Esophagus muscularis mucosa (tissue), 4 donors: ENCODE measurements at places on chromosomes 3 and 15. TPM values are rescaled to one million over a fixed set of nuclear protein-coding genes. Genes with fewer than 3 reads are reported as not detected.

GRCh38 chr15:73716417-73716816 lies 32.2 kb downstream of the CD276 start:
- H3K27ac ChIP-seq: no peak overlapping the region
- H3K36me3 ChIP-seq: peaks cover 14% of the 10 kb centered on the region
- no peaks in the 10 kb centered on the region for H3K27me3 ChIP-seq
- peaks cover 8% of the 10 kb centered on the region for H3K4me1 ChIP-seq
- no peak for DNase-seq

DNA sequence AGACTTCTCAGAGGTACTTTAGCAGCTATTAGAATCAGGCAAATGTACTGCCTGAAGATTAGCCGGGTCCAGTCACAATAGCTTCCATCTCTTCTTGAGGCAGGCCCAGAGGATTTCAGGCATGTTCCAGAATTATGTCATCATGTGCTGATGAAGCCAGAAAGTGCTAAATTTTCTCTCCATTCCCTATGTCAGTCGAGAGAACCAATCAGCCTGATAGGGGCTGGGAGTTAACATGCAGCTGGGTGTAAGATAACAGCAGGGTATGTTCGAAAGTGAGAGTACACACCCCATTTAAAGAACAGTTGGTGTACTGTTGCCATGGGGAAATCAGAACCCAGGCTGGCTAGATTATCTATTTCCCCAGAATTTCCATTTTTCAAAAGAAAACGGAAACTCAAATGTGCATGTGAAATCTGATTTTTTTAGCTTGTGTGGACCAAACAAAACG lies 48.7 kb downstream of the MYH15 start:
- H3K27me3 ChIP-seq: no peaks in the 10 kb centered on the region
- H3K27ac ChIP-seq: no peak overlapping the region
- H3K4me1 ChIP-seq: no peaks in the 10 kb centered on the region

DNA sequence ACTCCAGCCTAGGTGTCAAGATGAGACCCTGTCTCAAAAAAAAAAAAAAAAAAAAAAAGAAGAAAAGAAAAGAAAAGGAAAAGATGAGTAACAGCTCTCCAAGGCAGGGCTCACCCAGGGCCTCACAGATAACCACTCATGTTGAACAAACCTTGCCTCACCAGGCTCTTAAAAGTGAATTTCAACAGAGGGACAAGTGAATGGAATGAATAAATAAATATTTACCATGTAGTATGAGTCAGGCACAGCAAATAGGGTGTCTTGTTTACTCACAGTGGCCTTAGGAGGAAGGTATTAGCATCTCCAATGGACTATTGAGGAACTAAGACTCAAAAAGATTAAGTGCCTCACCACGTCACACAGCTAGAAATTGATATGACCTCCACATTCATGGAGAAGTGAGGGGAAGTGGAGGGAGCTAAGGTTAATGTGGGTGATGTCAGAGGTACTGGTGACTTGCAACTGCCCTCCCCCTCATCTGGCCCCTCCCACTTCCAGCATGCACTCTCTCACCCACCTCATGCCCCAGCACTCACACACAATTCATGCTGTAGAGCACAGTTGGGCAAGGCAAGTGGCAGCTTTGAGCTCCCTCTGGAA lies 255.5 kb downstream of the UACA start:
- no peaks in the 10 kb centered on the region for H3K27me3 ChIP-seq
- H3K36me3 ChIP-seq: no peaks in the 10 kb centered on the region
- no peak overlapping the region for H3K27ac ChIP-seq
- H3K4me1 ChIP-seq: peaks cover 36% of the 10 kb centered on the region

DNA sequence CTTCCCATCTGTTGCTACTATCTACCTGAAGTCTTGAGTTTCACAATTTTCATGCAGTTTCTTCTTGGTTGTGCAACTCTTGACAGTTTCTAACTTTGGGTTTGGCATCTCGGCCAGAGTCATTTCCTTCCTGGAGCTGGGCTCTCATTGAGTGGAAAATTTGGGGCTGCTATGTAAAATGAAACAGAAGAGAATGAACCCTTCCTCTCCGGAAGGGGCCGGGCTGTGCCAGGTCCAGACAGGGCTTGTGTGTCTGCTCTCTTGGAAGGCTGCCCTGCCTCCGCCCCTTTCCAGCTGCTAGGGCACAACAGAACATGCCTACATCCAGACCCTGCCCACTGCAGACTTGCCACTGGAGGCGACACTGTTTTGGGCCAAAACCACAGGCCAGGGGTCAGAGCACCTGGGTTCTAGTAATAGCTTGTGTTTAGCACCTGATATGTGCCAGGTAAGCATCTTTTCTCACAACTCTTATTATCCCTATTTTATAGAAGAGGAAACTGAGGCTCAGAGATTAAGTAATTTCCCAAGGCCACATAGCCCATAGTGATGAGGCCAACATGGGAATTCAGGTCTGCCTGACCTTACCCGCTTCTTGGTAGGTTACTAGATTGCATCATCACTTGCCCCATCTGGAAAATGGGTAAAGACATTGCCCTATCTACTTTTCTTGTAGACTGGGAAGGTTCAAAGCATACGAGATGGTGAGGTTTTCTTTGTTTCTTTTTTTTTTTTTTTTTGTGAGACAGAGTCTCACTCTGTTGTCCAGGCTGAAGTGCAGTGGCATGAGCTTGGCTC lies 25.0 kb downstream of the IRAK2 start:
- H3K27ac ChIP-seq: peak overlapping the region; percentile 88
- no peaks in the 10 kb centered on the region for H3K36me3 ChIP-seq
- H3K4me1 ChIP-seq: peaks cover 76% of the 10 kb centered on the region
- H3K4me3 ChIP-seq: no peak overlapping the region
- H3K27me3 ChIP-seq: no peaks in the 10 kb centered on the region

GRCh38 chr3:9056581-9056980 lies 93.3 kb upstream of the RAD18 start:
- DNase-seq: no peak
- no peaks in the 10 kb centered on the region for H3K4me1 ChIP-seq
- H3K36me3 ChIP-seq: peaks cover 4% of the 10 kb centered on the region
- H3K27me3 ChIP-seq: no peaks in the 10 kb centered on the region
- H3K27ac ChIP-seq: no peak overlapping the region

GRCh38 chr3:61595288-61595687 lies 33.9 kb downstream of the PTPRG start:
- no peaks in the 10 kb centered on the region for H3K36me3 ChIP-seq
- DNase-seq: no peak
- H3K27ac ChIP-seq: peak overlapping the region; percentile 7
- H3K27me3 ChIP-seq: no peaks in the 10 kb centered on the region
- H3K4me3 ChIP-seq: no peak overlapping the region

GRCh38 chr3:55858302-55858701 lies 371.2 kb upstream of the WNT5A start:
- no peaks in the 10 kb centered on the region for H3K36me3 ChIP-seq
- no peak for DNase-seq

- no peak overlapping the region for H3K27ac ChIP-seq
- no peaks in the 10 kb centered on the region for H3K36me3 ChIP-seq
- no peak overlapping the region for H3K4me3 ChIP-seq
- no peaks in the 10 kb centered on the region for H3K4me1 ChIP-seq
Measured at GRCh38 chr15:95604634-95605036, 725.9 kb upstream of the NR2F2 start.

- H3K27me3 ChIP-seq: no peaks in the 10 kb centered on the region
- peaks cover 24% of the 10 kb centered on the region for H3K4me1 ChIP-seq
- H3K27ac ChIP-seq: no peak overlapping the region
- no peak overlapping the region for H3K4me3 ChIP-seq
- no peak for DNase-seq
Measured at GRCh38 chr3:124815781-124816180, 71.4 kb downstream of the ITGB5 start.

- H3K4me1 ChIP-seq: no peaks in the 10 kb centered on the region
- no peak overlapping the region for H3K27ac ChIP-seq
- H3K27me3 ChIP-seq: no peaks in the 10 kb centered on the region
- no peak overlapping the region for H3K4me3 ChIP-seq
Measured at GRCh38 chr3:161395115-161396012, 24.0 kb upstream of the SPTSSB start.

GRCh38 chr15:39896846-39897245 lies 23.2 kb downstream of the GPR176 start:
- H3K4me3 ChIP-seq: no peak overlapping the region
- H3K27ac ChIP-seq: no peak overlapping the region
- H3K36me3 ChIP-seq: no peaks in the 10 kb centered on the region
- H3K4me1 ChIP-seq: no peaks in the 10 kb centered on the region
- H3K27me3 ChIP-seq: no peaks in the 10 kb centered on the region

DNA sequence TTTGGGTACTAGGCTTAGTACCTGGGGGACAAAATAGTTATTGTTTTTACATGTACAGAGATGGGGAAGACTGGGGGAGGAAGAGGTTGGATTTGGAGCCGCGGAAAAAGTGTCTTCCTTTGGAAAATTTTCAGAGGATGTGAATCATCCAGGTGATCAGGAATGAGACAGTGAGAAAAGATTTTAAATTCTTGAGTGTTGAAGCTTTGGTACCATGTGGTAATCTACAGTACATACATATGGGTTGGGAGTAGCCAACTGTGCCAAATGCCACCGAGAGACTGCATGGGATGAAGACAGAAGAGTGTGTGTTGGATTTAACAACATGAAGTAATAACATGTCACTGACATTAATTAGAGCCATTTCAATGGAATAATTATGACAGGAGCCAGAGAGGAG lies 1238.2 kb downstream of the ROBO1 start:
- H3K4me1 ChIP-seq: no peaks in the 10 kb centered on the region
- no peak overlapping the region for H3K27ac ChIP-seq
- no peaks in the 10 kb centered on the region for H3K36me3 ChIP-seq
- no peak for DNase-seq
- no peaks in the 10 kb centered on the region for H3K27me3 ChIP-seq

DNA sequence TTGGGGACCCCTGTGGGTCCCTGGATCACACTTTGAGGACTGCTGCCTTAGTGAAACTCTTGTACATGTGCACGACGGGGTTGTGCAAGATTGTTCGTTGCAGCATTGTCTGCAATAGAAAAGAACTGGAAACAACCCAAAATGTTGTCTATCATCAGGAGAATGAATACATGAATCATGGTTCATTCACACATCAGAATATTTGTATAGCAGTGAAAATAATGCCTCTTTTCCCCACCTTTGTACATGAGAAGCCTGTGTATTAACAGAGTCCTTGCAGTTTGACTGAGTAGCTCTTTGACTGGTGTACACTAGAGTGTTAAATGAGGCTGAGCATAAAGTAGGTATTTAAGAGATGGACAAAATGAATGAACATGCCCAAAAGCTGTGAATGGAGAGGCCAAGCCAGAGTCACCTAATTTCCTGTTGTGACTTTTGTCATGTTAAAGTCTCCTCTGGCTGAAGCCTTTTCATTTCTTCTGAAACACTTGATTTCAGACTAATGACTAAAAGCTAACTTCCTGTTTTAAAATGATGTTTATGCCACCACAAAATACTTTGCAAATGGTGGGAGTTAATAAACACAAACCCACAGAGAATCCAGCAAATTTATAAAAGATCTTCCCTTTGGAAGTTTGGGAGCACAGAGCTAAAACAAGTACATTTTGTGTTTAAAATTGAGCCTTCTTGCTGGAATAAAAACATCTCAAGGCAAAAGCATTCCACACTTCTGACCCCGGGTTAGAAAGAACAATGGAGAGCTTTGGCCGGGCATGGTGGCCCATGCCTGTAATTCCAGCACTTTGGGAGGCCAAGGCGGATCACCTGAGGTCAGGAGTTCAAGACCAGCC lies 20.6 kb upstream of the USP3 start:
- no peak for DNase-seq
- no peaks in the 10 kb centered on the region for H3K27me3 ChIP-seq
- H3K4me3 ChIP-seq: no peak overlapping the region
- no peak overlapping the region for H3K27ac ChIP-seq
- H3K36me3 ChIP-seq: no peaks in the 10 kb centered on the region
- H3K4me1 ChIP-seq: peaks cover 20% of the 10 kb centered on the region

GRCh38 chr3:151362751-151363174 lies 21.8 kb downstream of the P2RY12 start:
- no peak overlapping the region for H3K4me3 ChIP-seq
- no peak overlapping the region for H3K27ac ChIP-seq
- DNase-seq: no peak
- H3K4me1 ChIP-seq: no peaks in the 10 kb centered on the region
- no peaks in the 10 kb centered on the region for H3K36me3 ChIP-seq

GRCh38 chr3:21934591-21934990 lies 183.6 kb upstream of the ZNF385D start:
- no peak overlapping the region for H3K4me3 ChIP-seq
- H3K27ac ChIP-seq: no peak overlapping the region
- no peak for DNase-seq
- H3K36me3 ChIP-seq: no peaks in the 10 kb centered on the region
- H3K4me1 ChIP-seq: no peaks in the 10 kb centered on the region
- H3K27me3 ChIP-seq: no peaks in the 10 kb centered on the region

DNA sequence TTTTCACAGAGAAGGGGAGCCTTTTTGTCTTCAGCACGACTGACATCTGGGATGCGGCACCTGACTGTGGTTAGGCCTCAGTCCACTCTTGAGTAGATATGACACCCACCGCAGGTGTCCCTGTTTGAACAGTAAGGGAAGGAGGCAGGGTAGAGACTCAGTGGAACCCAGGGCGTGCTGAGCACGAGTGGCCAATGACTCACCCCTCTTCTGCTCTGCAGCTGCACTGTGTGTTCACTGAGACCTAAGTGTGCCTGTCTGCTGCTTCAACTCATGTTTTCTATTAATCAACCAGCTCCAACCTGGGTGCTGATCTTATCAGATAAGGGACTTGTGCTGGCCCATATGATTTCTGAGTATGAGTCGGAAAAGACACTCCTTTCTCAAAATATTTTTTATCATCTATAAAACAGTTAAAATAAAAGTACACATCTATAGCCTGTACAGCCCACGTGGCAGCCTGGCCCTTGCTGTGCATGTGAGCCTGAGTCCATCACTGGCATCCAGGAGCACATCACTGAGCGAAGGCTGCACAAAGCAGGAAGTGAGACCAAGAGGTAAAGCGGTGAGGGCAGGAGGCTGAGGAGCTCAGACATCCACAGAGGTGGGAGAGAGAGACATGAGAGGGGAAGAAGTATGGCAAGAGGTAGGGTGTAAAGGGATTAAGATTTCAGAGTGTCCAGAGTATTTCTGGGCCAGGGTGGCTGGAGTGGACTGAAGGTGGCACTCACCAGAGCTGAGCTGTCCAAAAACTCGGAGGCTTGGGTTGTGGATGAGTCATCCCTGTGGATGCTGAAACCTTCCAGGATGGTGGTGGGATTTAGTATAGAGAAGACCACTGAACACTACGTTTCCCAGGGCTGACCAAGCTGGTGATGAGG lies 49.2 kb downstream of the SLC41A3 start:
- H3K36me3 ChIP-seq: peaks cover 30% of the 10 kb centered on the region
- H3K27me3 ChIP-seq: no peaks in the 10 kb centered on the region
- peak; percentile 83 for DNase-seq
- H3K27ac ChIP-seq: no peak overlapping the region
- H3K4me1 ChIP-seq: no peaks in the 10 kb centered on the region

DNA sequence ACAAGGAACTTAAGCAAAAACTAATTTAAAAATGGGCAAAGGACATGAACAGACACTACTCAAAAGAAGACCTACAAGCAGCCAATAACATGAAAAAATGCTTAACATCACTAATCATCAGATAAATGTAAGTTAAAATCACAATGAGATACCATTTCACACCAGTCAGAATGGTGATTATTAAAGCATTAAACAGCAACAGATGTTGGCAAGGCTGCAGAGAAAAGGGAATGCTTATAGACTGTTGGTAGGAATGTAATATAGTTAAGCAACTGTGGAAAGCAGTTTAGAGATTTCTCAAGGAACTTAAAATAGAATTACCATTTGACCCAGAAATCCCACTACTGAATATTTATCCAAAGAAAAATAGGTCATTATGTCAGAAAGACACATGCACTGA lies 482.2 kb downstream of the SQOR start:
- H3K4me1 ChIP-seq: no peaks in the 10 kb centered on the region
- no peak overlapping the region for H3K4me3 ChIP-seq
- DNase-seq: no peak
- no peak overlapping the region for H3K27ac ChIP-seq
- H3K36me3 ChIP-seq: no peaks in the 10 kb centered on the region

SPINK8 gene
- total RNA-seq: not detected

CHST2 gene
- total RNA-seq: 10.8 TPM

COL7A1 gene
- 2.2 TPM for total RNA-seq
